ENCODE measurements at places on chromosomes 3 and 15. TPM values are rescaled to one million over a fixed set of nuclear protein-coding genes. Genes with fewer than 3 reads are reported as not detected.

The SSUH2 gene
- 1.2 TPM for total RNA-seq

The IL12A gene
- 1.5 TPM for total RNA-seq

The SLC35G2 gene
- total RNA-seq: 23.6 TPM

The TPRG1 gene
- total RNA-seq: 0.14 TPM

The CDC25A gene
- total RNA-seq: 9.4 TPM

The SPESP1 gene
- not detected for total RNA-seq

The ERICH6 gene
- not detected for total RNA-seq

The CNOT10 gene
- 25.8 TPM for total RNA-seq

The UCN2 gene
- total RNA-seq: 7.9 TPM

The IMPG2 gene
- 0.01 TPM for total RNA-seq

The SLC12A1 gene
- not detected for total RNA-seq

The SH2D7 gene
- total RNA-seq: not detected

The GOLGA8G gene
- not detected for total RNA-seq

The TMEM41A gene
- total RNA-seq: 23.2 TPM

The NEK11 gene
- 4.7 TPM for total RNA-seq

The SETD5 gene
- total RNA-seq: 44.2 TPM

The SOX14 gene
- not detected for total RNA-seq

The LMAN1L gene
- not detected for total RNA-seq

The PLA2G4D gene
- not detected for total RNA-seq

The CTXND1 gene
- not detected for total RNA-seq

The CCDC39 gene
- not detected for total RNA-seq

The GOLGA8O gene
- total RNA-seq: 0.17 TPM

The SPINK8 gene
- total RNA-seq: not detected

The C3orf20 gene
- 0.08 TPM for total RNA-seq

The FOXB1 gene
- not detected for total RNA-seq

The CPNE9 gene
- total RNA-seq: 0.30 TPM

The CEP19 gene
- total RNA-seq: 2.9 TPM

The CLDN1 gene
- 19.6 TPM for total RNA-seq

The ZNF660 gene
- not detected for total RNA-seq

The ISLR gene
- total RNA-seq: 0.50 TPM

The IGDCC3 gene
- total RNA-seq: 0.07 TPM

The CKMT1B gene
- 1.9 TPM for total RNA-seq

The DAZL gene
- not detected for total RNA-seq

The OR5H14 gene
- not detected for total RNA-seq

The ATP13A5 gene
- not detected for total RNA-seq

The GCSAM gene
- total RNA-seq: not detected

The CCDC174 gene
- 13.8 TPM for total RNA-seq
